Caco-2 (cell line): ENCODE measurements at places on chromosomes 1 and 21.
A peak's percentile ranks its signal among the peaks of the same experiment; 100 is the strongest.

DNA sequence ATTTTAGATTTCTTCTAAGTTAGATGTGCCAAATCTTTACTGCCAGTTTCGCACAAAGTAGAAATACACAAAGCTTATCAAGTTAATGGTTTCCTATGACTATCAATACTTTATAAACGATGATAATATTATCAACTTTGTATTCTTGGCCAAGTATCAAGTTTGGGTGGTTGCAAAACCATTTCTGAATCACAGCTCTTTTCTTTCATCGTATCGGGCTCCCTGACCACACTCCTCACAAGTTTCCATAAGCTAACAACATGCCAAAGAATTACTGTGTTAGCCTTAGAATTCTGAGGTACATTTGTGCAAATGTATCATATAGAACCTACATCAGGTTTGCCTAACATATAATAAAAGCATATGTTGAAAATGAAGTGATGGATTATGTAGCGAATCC lies 311.0 kb downstream of the KCTD3 start:
- DNase-seq: no peak

DNA sequence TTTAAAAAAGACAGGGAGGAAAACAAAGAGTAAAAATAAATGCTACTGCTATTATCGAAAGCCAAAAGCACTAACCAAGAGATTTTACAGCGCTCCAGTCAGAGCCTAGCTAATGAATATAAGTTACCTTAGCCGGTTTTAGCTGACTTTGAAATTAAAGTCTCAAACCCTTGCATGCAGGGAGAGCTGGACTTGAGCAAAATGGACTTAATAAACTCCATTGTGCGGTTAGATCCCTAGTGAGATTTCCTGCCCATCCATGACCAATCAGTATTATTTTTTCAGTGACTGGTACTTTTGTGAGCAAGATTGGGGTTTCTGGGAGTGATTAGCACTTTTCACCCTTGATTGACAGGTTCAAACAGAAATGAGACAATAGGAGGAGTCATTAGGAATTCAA lies 333.4 kb upstream of the ADGRL2 start:
- no peak for DNase-seq

DNA sequence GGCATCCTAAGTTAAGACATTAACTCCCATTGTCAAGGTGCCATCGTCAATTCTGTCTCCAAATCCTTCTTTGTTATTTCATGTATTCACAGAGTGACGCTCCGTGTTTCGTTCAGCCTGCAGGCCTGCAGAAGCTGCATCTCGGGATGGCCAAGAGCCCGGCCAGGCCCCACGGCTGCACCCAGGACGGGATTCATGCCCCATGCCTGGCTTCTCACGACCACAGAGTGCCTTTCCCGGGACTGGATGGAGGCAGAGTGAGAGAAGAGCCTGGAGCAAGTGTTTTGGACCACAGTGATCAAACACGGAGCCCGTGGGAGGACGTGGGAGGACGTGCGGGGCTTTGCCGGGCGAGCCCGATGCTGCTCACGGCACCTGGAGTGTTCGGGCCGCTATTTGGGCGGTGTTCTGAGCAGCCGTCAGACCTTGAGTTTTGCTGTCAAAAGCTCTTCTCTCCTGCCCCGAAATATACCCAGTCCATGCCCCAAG lies 56.8 kb downstream of the COL6A1 start:
- no peak for DNase-seq

DNA sequence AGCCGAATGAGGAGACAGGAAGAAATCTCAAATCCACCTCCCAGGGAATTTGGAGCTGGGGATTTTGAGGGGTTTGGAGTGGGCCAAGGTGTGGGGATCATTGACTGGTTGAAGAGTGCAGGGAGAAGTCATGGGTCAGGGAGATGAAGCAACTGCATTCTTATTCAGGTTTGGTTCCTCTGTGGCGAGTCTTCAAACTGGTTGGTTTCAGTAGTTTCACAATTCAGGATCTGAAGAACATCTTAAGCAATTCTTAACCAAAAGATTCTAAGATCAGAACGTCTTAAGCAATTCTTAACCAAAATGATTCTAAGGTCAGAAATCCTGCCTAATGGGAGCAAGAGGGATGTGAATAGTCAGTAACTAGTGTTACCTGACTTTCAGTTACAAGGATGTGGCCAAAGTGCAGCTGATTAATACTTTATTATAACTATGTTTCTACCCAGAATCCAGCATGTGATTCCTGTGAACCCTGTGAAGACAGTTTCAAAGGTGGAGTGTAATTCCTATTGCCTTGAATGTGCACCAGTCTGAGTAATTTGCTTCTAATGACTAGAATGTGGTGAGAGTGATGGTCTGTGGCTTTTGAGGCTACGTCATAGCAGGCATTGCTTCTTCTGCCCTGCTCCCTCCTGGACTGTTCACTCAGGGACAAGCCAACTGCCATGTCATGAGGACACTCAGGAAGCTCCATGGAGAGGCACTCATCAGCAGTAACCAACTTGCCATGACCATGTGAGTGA lies 61.2 kb downstream of the OLFML3 start:
- DNase-seq: no peak

GRCh38 chr1:211099393-211099792 lies 34.6 kb downstream of the KCNH1 start:
- no peak for DNase-seq

GRCh38 chr1:179840107-179840506 lies 37.5 kb downstream of the TOR1AIP2 start:
- DNase-seq: no peak

DNA sequence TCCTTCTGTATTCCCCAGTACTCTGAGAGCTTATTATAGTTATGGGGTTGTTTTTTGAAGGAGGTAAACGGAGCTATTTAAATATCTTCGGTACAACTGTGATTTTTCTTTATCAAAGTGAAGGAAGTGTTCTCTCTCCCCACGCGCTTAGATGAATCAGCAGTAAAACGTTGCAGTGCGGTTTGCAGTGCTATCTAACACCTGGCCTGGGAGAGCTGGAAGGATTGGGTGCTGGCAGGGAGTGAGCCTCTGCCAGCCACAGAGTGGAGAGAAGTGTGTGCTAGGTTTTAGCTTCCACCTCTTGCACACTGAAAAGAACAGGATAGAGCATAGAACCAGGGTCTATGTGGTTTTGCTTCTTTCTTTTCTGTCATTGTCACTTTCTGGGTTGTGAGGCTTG lies 165.9 kb downstream of the SDCCAG8 start:
- no peak for DNase-seq

GRCh38 chr1:1343811-1344421 lies 5.3 kb downstream of the DVL1 start:
- DNase-seq: no peak

DNA sequence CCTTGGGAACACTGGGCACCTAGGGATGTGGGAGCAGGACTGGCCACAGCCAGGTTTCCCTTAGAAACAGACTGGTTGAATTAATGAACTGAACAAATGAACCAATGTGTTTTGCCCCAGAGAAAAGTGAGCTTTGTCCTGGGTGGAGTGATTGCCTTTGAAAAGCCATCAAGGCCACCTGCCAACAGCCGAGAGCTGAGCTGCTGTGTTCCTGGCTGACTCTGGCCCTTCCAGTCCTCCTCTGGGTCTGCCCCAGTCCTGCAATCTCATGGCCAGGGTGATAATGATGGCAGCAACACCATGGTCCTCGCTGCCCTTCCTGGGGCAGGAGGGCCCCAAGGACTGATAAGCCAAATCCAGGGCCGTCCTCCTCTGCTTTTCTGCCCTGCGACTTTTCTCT lies 18.2 kb upstream of the GJA9 start:
- DNase-seq: no peak

- no peak for DNase-seq
Observed at GRCh38 chr1:98147280-98147679, 226.4 kb upstream of the DPYD start.

DNA sequence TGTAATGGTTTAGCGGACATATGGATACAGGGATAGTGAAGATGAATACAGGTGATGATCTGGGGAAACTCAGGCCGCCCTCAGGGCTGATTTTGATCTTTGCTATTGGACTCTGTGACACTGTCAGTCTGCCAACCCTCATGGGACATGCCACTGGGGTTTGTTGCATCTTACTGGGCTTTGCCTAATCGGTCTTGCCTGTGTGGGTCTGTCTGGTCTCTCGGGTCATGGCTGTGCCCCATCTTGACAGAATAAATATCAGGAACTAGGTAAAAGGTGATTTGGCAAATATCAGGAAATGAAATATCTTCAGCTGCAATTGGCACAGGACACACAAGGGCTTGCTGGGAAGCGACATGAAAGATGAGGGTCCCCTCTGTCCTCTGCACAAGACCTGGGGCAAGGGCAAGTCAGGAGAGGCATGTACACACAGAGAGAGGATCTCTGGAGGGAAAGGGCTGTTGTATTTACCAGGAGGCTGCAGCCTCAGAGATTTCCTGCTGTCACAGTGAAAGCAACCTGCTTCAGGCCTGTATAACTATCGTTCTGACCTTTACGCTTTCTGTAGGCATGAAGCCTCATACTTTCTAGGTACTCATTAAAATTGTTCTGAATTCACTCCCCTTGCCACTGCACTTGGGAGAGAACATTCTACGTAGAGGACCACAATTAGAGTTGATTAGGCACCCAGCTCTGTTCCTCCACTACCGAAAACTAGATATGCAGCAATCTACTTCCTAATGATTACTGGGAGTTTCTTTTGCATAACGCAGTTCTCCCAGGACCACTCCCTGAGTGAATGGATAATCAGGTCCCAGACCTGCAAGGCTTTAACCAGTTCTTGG lies 52.0 kb upstream of the GADD45A start:
- no peak for DNase-seq

DNA sequence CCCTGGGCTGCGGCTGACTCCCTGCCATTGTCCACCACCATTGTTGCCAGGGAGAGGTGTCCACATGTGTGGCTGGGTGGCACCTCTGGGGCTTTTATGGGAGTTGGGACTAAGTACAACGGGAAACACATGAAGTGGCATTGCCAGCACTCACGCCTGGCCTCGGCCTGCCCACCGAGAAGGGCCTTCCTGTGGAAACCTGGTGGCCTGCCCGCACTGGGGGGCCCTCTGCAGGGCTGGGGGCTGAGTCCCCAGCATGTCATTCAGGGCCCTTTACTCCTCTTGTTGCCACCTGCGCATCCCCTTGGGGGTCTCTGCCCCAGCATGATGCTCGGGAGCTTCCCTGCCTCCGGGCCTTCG lies 35.5 kb upstream of the RUNX3 start:
- DNase-seq: no peak

DNA sequence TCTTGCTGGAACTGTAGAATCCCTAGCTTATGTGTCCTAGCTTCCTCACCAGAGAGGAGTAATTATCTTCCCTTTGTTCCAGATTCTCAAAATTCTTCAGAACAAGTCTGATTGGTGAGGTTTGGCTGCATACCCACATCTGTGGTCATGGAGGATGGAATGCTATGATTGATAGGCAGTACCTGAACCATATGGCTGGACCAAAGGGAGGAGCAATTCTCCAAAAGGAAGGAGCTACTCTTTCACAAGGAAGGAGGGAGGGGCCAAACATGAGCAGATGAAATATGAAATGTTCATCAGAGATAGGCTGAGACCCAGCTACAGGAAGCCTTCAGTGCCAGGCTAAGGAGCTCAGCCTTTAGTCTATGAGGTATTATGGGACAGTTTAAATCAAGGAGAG lies 5.0 kb upstream of the RNF19B start:
- DNase-seq: no peak

- DNase-seq: no peak
Observed at GRCh38 chr1:172838680-172839313, 179.9 kb downstream of the FASLG start.

- no peak for DNase-seq
Observed at GRCh38 chr1:78665809-78666208, 16.2 kb downstream of the IFI44 start.

GRCh38 chr1:70334436-70334835 lies 20.1 kb downstream of the ANKRD13C start:
- no peak for DNase-seq

GRCh38 chr1:168301664-168302320 lies 21.1 kb downstream of the TBX19 start:
- DNase-seq: peak; percentile 89

GRCh38 chr1:160429702-160430535 lies 29.6 kb downstream of the VANGL2 start:
- no peak for DNase-seq

DNA sequence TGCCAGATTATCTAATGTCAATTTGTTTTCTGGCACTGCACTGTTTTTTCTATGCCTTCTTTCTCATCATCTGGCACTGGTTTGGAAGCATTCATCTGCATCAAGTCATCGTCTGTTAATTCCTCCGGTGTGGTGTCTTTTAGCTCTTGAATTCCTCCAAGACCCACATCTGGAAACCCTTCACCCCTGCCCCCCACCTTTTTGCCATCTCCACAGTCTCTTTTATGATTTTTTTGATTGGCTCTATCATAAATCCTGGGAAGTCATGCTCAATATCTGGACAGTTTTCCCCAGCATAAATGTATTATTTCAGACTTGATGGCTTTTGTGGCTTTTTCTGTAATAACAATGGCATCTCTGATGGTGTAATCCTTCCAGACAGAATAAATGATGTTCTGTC lies 10.4 kb upstream of the KCNK1 start:
- no peak for DNase-seq

DNA sequence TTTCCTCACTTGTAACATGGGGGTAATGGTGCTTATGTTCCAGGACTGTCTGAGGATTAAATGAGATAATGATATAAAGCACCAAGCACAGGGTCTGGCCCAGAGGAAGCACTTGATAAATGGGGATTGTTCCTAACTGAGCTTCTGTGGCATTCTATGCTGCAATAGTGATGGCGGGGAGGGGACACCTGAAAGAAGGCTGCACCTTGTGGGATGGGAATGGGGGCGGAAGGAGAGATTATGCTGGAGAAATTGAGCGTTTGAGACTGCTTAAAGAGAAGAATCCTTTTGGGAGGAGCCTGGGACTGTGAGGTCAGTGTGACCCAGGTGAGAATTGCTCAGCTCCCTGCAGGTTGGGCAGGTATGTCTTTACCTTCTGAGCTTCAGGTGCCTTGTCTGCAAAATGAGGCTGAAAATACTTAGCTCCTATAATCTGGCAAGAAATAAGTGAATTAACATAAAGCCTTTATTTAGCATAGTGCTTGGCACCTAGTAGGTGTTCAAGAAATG lies 55.9 kb upstream of the CTPS1 start:
- no peak for DNase-seq

DNA sequence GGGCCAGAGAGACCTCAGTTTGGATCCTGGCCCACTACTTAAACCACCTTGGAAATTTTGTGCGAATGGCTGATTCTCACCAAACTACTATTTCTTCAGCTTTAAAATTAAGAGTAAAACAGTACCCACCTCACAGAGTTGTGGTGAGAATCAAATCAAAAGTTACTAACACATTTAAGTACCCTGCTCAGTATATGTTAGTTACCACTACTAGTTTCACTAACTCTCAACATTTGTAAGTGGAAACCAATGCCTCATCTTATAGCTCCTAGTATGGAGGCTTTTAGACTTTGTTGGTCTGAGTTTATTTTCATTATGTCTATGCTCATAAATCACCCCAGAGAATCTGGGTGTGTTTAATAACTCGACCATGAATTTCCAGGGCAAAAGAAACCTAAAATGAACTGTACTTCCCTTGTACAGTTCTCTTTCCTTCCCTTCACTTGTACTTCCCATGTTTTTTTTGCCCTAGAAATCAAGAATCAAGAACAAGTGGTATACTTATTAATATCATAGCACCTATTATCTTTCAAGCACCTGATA lies 11.6 kb upstream of the SERBP1 start:
- DNase-seq: no peak

- DNase-seq: no peak
Observed at GRCh38 chr1:155006601-155007101, 4.0 kb downstream of the ZBTB7B start.
